Hematopoietic multipotent progenitor cell (in vitro differentiated cells): ENCODE measurements at places on chromosomes 5 and 9.

DNA sequence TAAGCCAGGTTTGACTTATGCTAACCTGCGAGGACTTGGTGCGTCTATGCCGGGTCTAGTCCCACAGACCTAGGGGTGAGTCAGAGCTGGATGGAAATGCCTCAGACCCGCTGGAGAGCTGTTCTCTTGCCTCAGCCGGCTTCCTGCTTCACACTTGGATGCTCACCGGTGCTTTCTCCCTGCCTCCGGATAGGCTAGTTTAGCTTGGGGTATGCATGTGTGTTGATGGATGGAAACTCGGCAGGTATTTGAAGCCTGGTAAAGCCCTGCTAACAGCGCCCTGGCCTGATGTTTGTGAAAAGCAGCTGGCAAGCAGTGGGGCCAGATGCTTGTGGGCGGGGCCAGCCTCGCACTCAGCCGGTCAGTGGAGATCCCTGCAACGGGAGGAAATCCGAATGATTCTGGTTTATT is 29.3 kb downstream of the PRRC2B start:
- no peak for DNase-seq

- DNase-seq, result no peak
These were observed 69.5 kb upstream of the IER5L start for GRCh38 chr9:129247285-129248153.

- peak; percentile 14 for DNase-seq
These were observed 42.4 kb downstream of the PDE6A start for GRCh38 chr5:149902177-149902576.

- DNase-seq, result no peak
These were observed 751 bp upstream of the RIC1 start for GRCh38 chr9:5628183-5628529.

- DNase-seq, result no peak
These were observed 30.1 kb upstream of the TENT2 start for GRCh38 chr5:79582186-79582585.

DNA sequence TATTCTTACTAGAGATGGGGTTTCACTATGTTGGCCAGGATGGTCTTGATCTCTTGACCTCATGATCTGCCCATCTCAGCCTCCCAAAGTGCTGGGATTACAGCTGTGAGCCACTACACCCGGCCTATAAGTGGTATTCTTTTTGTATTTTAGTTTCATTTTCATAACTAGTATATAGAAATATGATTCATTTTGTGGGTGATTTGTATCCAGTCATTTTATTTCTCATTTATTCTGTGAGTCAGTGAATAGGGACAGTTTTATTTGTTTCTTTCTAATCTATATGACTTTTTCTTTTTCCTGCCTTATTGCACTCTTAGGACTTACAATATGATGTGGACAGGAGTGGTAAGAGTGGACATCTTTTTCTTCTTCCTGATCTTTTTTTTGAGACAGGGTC is 112.9 kb downstream of the AOPEP start:
- no peak for DNase-seq

DNA sequence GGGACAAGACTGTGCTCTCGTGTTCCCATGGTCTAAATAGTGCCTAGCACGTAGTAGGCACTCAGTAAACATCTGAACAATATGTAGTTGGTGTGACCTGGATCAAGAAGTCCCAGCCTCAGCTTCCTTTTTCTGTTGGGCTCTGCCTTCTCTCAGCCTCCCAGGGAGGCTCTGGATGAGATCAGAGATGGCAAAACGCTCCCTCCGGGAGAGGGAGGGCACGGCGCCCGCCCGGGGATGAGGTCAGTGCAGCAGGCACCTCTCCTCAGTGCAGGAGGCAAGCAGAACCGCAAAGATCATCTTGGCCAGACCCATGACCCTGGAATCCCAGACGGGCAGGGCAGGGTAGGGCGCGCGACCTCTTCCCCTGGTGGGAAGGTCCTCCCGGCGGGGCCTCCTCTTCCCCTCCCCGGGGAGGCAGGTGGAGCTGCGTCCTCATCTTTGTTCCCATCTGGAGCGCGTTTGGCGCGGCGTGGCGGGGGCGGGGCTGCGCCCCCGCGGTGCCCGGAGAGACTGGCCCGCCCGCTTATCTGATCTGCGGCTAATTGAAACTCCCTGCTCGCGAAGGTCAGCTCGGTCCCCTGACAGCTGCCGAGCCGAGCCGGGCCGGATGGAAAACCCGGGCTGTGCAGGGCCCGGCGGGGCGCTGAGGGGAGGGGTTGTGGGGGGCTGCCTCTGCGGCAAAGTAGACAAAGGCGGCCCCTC is 60.9 kb downstream of the CXXC5 start:
- peak; percentile 56 for DNase-seq

GRCh38 chr5:162931501-162931900 is 505.9 kb upstream of the CCNG1 start:
- DNase-seq, result no peak

GRCh38 chr9:14618836-14619420 is 74.3 kb downstream of the ZDHHC21 start:
- DNase-seq, result no peak

DNA sequence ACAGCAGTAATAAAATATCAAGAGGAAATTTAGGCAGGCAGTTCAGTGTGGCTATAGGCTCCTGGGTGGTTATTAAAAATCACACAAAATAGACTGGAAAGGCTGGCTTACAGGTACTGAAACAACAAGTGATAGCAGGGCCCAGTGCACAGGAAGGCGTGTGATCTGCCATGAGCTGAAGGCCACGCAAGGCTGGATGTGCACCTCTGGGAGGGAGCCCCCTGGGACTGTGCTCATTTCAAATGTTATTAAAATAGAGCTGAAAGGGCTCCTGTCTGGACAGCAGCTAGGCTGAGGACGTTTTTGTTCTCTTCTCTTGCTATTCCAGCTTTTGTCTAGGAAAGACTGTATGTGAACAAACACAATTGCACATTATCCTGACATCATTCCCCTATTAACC is 324.3 kb upstream of the RFX3 start:
- no peak for DNase-seq

DNA sequence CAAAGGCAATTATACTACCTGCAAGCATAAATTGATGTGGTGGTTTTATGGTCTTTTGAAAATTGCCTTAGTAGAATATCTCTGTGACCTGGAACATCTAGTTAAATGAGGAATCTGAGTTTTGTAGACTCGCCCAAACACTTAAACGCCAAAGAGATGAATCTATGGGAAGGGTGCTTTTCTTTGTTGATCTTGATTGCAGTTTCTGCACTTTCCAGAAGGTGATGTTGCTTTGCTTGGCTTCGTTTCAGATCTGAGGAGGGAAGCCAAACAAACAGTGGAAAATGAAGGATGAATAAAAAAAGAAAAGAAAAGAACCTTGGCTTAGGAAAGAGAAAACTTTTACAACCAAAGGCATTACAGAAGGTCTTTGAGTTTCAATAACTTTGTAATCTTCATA is 1021.2 kb downstream of the NR2F1-AS1 start:
- no peak for DNase-seq
